Stimulated activated CD8-positive, alpha-beta memory T cell treated with anti-CD3 and anti-CD28 coated beads, Interleukin-15, amount 100 ng/mL, for 24 hours (primary cell): ENCODE measurements at places on chromosomes 1 and 21.

- DNase-seq, result no peak
Observed at GRCh38 chr1:201181726-201182125, 8.9 kb upstream of the IGFN1 start.

DNA sequence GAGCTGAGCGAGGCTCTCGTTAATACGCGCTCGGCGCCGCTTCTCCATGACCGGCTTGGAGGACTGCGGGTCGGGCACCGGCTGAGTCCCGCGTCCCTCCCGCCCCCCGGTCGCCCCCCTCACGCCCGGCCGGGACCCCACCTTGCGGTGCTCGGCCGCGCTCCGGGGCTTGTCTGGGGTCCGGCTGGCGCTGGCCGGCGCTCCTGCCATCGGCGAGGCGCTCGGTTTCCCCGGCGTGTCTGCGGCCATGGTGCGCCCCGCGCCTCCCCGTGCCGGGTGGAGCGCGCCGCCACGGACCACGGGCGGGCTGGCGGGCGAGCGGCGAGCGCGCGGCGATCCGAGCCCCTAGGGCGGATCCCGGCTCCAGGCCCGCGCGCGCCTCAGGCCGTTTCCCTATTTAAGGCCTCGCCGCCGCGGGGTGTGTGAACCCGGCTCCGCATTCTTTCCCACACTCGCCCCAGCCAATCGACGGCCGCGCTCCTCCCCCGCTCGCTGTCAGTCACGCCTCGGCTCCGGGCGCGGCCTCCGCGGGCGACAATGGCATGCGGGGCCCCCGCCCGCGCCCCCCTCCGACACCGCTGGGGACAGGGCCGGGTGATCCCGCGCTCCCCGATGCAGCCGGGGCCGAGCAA is at the start of gene HES4:
Gene HES4, minus strand, starts transcription at position 373 of the 632 bp plus-strand sequence. Its CDS starts 124 bp downstream, at position 249.
- no peak for DNase-seq

- DNase-seq, result no peak
Observed at GRCh38 chr1:39816415-39817090, 27.9 kb upstream of the BMP8B start.

DNA sequence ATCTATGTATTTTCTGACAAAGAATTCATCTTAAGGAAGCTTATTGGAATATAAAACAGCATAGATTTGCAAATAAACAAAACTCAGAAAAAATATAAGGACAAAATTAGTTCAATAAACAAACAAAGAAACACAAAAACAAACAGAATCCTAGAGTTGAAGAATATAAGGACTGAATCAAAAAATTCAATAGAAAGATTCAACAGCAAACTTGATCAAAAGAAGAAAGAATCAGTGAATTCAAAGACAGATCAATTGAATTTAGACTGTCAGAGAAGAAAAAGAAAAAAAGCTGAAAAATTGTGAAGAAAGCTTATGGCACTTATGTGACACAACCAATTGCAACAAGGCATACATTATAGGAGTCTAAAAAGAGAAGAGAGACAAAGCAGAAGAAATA is 770.0 kb upstream of the RGS18 start:
- DNase-seq, result no peak

GRCh38 chr1:39268906-39269305 is 64.4 kb downstream of the MACF1 start:
- DNase-seq, result no peak

GRCh38 chr1:229509576-229509975 is 1.4 kb upstream of the NUP133 start:
- DNase-seq, result no peak

DNA sequence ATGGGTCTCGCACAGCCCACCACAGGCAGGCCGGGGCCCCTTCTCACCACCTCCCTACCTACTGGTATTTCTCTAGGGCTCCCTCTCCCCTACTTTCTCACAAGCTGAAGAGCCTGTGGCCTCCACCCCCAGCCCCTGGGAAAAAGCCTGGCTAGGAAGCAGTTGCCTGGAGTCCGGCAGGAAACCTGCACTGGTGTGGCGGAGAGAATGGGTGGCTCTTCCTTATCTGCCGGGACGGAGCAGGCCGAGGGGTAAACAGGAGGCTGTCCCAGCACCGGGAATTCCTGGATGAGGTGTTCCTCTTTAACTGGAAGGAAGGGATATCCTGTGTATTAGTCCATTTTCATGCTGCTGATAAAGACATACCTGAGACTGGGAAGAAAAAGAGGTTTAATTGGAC is 125.8 kb downstream of the TLR5 start:
- DNase-seq, result no peak

GRCh38 chr1:116425987-116426386 is 52.9 kb downstream of the ATP1A1 start:
- no peak for DNase-seq

DNA sequence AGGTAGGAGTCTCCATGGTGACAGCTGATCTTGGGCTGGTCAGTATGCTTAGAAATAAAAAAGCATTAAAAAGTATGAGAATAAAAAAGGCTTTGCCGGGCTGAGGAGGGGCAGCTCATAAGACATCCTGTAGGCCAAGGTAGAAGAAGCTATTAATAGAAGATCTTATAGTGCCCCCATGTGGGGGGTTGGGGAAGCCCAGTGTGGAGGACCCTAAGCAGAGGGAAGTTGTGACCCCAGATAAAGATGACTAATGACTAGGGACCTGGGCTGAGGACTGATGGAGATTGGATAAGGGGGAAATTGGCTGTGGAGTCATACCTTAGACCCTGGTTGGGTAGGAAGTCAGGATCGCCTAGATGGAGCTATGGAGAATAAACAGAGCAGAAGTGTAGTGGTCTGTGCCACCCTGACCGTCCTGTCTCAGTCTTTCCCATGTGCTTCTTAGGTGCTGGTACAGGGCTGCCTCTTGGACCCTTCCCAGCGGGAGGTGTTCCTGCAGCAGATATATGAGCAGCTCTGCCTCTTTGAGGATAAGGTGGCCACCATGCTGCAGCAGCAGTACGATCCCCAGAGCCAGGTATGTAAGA is 25.0 kb downstream of the SZT2 start:
- DNase-seq, result peak; percentile 18

DNA sequence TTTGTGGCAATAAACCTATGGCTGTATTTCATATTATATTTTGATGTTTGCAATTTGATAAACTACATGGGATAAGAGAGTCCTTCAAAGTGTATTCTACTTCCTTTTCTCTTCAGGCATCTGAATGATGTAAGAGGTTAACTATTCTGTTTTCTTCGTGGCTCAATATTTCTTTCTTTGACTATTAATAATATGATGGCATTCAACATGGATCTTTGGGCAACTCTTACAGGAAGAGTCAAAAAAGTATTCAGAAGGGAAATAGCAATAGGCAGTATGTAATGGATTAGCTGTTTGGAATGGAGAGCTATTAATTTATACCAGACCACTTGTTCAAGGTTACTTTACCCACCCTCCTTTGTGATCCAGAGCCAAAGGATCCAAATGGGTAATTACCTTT is 74.4 kb downstream of the HMCN1 start:
- no peak for DNase-seq

- DNase-seq, result no peak
Observed at GRCh38 chr1:54384918-54385726, 21.1 kb downstream of the SSBP3 start.

GRCh38 chr1:168939947-168940223 is 166.6 kb upstream of the ATP1B1 start:
- no peak for DNase-seq

DNA sequence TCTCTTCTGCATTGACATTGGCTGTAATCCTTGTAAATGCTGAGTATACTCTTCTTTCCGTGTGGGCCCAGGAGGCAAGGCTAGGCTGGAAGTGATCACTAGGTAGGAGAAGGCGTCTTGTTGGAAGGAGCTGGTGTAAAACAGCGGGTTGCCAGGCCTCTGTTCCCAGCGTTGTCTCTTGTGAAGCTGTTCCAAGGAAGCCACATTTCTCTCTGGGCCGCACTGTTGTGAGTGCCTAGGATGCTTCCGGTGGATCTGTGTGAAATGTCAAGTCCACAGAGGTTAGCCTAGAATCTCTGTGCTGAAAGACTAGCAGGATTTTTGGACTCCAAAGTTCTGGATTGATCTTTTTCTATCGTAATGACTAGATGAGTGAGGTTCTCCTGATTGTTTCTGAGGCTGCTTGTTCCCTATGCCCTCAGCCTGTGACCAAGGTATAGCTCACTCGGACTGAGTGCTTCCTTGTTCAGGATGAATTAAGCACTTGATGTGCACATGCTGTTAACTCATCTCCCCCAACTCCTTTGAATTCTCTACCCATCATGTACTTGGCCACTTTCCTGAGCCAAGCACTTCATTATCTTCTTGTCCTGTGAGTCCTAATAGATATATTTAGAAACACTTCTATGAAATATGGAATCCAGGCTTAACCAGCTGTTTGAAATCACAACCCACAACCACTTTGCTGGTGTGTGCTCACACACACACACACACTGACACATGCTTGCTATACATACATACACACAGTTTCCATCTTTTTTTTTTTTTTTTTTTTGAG is 63.3 kb downstream of the PBX1 start:
- DNase-seq, result no peak

- no peak for DNase-seq
Observed at GRCh38 chr1:55735106-55735505, 519.9 kb upstream of the USP24 start.

DNA sequence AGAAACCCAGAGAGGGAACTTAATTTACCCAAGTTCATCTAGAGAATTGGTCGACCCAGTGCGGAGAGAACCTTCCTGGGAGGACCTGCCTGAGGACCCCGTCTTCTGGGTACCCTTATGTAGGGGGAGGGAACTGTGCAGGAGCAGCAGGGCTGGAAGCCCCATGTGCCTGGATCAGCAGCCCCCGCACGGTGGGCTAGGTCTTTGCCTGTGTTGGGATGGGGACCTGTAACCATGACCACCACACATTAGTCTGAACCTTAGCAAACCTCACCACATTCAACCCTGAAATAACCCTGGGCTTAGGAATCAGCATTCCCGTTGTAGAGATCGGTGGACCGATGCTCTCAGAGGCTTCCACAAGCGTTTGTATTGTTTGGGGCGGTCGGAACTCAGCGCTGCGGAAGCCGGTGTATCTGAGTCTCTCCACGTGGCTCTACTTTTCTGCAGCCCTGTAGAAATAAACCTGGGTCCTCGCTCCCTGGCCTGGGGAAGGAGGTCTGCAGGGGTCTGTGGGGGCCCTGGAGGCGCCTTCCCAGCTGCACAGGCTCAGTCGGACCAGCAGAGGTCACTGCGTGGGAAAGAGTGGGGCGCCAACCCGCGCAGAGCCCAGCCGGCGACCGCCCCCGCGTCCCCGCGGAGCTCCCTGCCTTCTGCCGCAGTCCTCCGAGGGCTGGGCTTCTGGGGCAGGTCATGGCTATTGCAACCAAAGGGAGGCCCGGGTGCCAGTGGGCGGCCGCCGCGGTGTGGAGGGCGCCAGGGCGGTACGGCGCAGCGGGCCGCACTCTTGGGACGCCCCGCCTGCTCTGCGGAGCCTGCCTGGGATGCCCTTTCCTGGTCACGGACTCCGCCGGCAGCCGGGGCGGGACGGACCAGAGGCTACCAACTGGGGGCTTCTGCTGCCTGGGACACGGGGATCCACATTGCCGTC is 36.2 kb upstream of the KCNA10 start:
- DNase-seq, result peak; percentile 31

DNA sequence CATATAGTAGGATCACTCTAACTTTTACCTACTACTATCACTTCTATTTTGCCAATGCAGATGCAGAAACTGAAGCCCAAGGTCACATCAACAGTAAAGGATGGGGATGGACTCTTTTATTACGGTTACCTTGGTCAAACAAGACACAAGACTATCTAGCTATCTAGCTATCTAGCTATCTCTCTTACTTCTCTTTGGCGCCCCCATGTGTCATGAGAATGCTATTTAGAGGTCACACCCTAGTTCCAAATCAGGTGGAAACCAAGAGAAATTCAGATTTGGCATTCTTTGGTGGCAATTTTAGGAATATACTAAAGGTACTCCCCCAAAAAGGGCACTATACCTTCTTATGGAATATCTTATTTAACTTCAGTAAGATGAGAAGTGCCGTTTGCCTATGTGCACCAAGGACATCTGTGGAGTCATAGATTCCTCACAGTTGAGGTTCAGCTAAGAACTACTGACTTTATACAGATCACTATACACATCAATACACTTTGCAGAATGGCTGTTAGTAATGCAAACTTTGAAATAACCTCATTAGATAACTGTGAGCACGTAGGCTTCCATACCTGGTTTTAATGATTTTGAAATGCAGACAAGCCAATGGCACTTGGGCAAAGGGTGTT is 6.7 kb downstream of the ZNF648 start:
- DNase-seq, result no peak

DNA sequence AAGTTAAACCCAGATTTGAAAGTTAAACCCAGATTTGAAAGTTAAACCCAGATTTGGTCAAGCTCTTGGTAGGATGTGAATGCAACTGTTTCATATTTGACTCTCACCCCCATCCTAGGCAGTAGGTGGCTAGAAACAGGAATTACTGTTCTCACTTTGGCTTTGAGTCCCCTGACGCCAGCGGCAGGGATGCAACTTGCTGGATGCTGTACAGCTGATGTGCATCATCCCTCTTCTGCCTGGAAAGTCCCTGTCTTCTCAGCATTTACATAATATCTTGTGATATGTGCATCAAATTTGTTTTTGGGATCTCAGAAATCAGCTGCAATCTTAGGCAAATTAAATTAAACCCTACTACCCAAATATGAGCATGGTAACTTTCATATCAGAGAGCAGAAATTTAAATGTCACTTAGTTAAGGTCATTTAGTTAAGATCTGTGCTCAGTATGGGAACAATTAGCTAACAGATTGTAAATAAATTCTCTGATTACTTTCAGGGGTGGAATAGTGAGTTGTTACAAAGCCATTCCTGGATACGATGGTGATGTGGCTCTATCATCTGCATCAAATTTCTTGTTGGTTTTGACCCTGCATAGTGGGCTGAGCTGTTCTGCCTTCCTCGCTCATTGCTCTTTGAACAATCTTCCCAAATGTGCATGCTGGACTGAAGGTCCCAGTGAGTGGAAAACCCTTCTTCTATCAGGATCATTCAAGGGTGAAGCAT is 6.8 kb upstream of the HAO2 start:
- DNase-seq, result no peak

GRCh38 chr1:238324211-238324864 is 433.6 kb upstream of the ZP4 start:
- no peak for DNase-seq

DNA sequence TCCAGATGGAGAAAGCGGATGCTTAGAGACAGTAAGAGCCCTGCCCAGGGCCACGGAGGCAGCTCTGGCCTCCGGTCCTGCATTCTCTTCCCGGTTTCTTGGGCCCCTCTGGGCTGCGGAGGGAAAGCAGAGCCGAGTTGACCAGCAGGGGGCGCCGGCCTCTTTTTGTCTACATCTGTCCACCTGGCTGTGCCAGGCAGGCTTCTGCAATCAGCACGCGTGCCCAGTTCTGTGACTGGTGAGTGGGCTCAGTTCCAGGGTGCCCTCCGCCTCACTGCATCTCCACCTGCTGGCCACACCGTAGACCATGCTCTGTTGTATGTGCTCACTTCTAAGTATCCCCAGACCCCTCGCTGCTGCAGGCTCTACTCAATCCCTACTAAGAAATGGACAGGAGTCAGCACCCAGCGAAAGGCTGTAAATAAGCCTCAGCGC is 6.7 kb upstream of the HUNK start:
- peak; percentile 59 for DNase-seq

GRCh38 chr1:207230441-207230840 is 91.0 kb upstream of the CD55 start:
- DNase-seq, result no peak
